ENCODE measurements at places on chromosomes 6 and 20. TPM values are rescaled to one million over a fixed set of nuclear protein-coding genes. Genes with fewer than 3 reads are reported as not detected.

DNA sequence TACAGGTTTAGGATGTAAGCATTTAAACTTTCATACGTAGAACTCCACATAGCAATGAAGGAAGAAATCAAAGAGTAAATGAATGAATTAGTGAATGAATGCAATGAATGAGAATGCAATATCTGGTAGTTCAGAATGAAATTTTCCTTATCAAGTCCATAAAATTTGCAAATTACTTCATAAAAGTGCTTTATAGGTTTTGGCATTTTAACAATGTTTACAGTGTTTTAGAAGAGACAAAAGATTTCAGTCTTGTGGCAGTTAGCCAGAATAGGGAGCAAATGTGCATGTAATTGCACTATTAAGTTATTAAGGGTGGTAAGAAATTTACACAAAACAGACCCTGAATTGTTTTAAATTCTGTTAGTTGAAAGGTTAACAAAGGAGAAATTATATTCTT is 739.4 kb upstream of the FLRT3 start:
- DNase-seq: no peak

GRCh38 chr6:112640891-112641290 is 293.8 kb downstream of the RFPL4B start:
- DNase-seq: no peak

DNA sequence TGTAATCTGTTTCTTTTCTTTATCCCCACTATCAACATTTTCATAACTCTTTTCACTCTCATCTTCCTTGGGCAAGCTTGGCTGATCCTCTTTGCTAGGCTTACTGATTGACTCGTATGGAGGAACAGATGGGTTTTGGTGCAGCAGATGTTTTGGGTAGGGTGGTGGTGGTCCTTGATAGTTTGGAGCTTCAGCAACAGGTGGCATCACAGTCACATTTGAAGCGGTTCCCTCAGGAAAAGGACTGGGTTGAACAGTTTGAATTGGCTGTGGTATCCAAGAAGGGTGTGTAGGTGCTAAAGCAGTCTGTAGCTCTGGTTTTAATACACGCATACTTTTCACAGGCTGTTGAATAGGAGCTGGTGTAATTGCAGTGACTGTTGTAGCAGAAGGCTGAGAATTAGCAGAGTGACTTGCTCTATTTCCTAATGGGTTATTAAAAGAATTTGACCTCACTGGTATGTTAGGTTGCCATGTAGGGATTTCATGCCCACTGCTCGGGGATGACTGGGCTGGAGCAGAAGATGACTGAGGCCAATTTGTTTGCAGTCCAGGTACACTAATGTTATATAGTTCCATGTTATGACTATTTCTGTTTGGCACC is 34.5 kb downstream of the LATS1 start:
- no peak for DNase-seq

- no peak for DNase-seq
These were observed 134.4 kb downstream of the LRRC1 start for GRCh38 chr6:53929041-53929820.

DNA sequence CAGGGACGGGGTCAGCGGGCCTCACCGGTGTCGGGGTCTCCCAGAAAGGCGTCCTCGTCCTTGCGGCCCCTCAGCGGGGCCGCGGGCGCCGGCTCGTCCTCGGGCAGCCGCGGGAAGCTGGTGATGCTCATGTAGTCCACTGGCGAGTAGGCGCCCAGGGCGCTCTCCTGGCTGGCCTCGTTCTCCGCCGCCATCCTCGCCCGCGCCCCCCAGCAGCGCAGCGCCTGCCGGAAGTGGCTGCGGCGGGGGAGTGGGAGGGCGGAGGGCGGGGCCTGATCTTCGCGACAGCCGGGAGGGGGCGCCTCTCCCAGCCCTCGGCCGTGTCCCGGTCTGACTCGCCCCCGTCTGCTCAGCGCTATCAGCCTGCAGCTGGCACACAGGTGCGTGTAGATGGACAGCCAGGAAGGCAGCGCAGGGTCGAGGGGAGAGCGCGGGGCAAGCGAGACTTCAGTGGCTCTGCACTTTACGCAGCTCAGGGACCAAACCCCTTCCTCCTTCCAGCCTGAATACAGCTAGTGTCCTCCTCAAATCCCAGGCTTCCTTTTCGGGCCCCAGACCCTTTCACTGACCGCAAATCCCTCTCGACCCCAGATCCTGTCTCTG is at the start of gene GGT7:
GGT7 (minus strand) TSS at position 235 of the 603 bp plus-strand sequence; CDS start at position 194, 41 bp downstream.
- DNase-seq: peak; percentile 91

GRCh38 chr6:75601304-75602245 is at the start of gene SENP6:
SENP6 (plus strand) TSS chr6:75601880; CDS start chr6:75602525, 645 bp downstream.
- peak; percentile 91 for DNase-seq

DNA sequence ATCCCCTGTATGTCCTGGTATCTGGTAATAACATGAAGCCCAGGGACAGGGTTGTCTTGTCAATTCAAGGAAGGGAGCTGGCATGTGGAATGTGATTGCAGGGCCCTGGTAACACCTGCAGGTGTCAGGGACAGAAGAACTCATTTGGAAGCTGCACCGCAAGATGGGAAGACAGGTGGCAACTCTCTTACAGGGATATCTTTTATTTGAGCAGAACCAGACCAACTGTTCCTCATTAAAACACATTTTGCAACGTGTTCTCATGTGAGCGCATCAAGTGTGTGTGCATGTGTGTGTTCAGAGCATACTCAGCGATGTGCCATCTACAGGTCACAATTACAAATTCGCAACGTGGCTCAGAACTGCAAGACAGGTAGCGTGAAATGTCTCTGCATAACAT is 370.9 kb upstream of the SOX4 start:
- DNase-seq: no peak

DNA sequence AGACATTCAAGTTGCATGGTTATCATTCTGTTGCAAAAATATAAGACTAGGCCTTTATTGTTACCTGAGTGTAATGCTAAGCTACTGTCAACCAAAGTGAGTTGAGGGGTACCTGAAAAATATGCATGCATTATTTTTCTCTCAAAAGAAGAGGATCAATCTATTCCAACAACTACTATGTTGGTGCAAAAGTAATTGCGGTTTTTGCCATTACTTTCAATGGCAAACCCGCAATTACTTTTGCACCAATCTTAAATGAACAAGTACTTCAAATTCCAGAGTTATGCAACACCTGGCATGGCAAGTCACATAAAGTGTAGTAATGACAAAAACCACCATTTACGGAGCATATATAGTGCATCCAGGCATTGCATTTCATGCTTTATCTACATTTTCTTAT is 307.0 kb upstream of the NOX3 start:
- DNase-seq: no peak

- DNase-seq: peak; percentile 41
These were observed 347.8 kb upstream of the PLCB4 start for GRCh38 chr20:8721098-8721497.

GRCh38 chr20:1637226-1637625 is 17.4 kb upstream of the SIRPB1 start:
- no peak for DNase-seq

The SLC16A10 gene
- 20.8 TPM for total RNA-seq

The FAM184A gene
- 2.2 TPM for total RNA-seq

DNA sequence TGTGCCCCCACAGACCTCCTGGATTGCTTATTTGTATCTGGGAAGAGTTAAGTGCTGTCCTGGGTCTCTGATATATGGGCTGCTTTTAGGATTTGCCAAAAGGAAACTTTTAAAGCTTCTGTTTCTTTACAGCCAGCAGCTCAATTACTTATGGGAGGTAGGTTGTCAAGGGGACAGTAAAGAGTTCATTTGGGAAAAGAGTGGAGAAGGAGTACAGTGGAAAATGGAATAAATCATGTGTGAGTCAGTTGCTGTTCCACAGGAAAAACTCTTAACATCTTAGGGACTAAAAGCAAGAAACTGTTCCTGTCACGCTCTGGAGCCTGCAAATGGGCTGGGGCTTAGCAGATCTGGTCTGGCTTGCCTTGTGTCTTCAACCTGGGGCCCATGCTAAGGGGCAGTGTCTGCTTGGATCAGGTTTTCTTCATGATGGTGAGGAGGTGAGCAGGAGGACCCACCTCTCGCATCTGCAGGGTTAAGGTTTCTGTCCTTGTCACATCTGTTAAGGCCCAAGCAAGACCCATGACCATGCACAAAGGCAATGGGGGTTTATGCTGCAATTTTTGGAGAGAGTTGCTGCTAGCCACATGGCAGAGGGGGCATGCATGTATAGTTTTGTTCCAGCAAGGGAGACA is 8.7 kb upstream of the CST1 start:
- no peak for DNase-seq

- no peak for DNase-seq
These were observed 150.7 kb upstream of the SYNDIG1 start for GRCh38 chr20:24318569-24319352.

- no peak for DNase-seq
These were observed 17.9 kb downstream of the MDFI start for GRCh38 chr6:41656002-41656691.

The HLA-DRB1 gene
- total RNA-seq: 34.3 TPM

- no peak for DNase-seq
These were observed 446.8 kb downstream of the TFAP2B start for GRCh38 chr6:51265426-51265825.

GRCh38 chr6:46419576-46420002 is 71.7 kb downstream of the RCAN2 start:
- no peak for DNase-seq

The KCNK5 gene
- 0.50 TPM for total RNA-seq

DNA sequence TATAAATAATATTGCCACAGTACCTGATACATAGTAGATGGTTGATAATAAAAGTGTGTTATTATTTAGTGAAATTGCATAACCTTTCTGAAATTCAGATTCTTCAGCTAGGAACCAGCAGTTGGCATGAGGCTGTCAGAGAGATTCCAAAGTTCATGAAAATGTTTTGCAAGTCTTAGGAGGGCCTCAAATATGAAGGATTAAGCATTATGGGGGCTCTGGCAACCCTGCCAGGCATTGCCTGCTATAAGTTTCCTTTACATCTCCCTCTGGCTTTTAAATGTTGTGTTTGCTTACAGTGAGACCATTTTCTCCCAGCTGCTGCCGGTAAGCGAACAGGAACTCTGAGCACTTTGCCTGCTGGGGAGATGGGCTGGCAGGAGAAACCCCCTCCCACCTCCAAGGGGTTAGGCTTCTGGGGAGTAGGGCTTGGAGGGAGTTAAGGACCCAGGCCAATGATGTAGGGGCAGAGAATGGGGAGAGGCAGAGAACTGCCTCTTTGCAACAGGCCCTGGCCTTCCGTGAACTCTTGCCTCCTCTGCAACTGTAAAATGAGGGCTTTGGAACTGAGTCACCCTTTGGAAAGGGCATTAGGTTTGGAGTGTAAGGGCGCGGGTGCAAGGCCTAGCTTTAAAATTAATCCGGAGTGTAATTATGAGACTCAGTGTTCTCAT is 33.2 kb upstream of the KIF3B start:
- no peak for DNase-seq
